ENCODE measurements at places on chromosomes 7 and 10.

- no peak for DNase-seq
These were observed 32.3 kb upstream of the SHH start for GRCh38 chr7:155844526-155844925.

DNA sequence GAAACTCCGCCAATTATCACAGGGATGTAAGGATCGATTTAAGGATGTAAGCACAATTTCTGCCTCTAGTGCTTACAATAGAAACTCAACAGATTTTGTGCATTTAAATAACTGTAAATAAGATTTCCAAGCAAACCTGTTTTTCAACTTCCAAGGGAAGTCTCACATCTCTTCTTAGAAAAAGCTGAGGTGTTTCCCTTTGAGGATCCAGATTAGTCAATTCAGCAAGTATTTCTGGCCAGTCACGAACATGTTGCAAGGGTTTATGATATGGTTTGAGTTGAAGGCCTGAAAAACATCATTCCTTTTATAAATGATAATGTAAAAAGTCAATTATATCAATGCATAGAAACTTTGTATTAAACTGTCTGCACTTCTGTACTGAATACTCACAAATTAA lies 23.9 kb downstream of the KRIT1 start:
- DNase-seq: no peak

DNA sequence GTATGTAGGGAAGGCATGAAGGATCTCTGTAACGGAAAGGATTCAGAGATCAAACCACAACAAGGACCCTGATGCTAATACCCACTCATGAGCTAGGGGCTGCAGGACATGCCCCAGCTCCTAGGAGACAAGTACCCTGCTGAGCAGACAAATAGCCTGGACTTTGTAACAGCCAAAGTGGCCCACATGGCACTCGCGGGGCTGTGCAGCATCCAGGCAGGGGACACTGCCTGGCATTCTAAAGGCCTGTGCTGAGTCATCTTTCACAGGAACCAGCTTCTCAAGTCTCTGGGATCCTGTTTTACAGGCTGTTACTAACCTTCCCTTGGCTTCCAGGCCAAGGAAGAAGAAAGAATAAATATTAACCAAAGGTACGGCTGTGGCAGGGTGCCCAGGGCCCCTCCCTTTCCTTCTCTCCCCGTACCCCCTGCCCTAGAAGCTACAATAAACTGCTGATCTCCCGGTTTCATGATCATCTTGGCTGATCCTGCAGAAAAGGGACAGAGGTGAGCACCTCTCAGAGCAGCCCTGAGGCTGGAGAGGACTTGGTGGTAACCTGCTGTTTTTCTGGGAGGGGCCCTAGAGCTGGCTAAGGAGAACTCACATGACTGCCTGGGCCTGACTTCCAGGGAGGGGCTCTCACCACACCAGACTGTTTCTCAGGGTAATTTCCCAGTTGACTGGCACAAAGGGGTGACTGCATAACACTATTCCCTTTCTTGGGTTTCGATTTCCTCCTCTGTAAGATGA lies 4.2 kb upstream of the RPEL1 start:
- DNase-seq: peak; percentile 60

DNA sequence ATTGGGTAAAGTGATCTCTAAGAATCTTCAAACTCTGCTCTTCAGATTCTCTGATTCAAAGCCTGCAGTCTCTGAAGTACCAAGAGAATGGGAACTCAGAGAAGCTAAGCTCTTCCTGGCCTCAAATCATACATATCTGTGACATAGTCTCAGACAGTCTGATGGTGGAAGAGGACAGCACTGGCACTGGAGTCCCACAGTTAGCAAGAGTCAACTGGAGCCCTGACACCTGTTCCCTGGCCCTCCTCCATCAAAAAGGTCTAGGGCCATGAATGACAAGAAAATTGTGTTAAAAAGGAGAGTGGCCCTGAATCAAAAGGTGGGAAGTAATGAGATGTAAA lies 37.7 kb downstream of the PRSS2 start:
- DNase-seq: no peak

- DNase-seq: no peak
These were observed 68.8 kb downstream of the CYP26A1 start for GRCh38 chr10:93142534-93142933.

DNA sequence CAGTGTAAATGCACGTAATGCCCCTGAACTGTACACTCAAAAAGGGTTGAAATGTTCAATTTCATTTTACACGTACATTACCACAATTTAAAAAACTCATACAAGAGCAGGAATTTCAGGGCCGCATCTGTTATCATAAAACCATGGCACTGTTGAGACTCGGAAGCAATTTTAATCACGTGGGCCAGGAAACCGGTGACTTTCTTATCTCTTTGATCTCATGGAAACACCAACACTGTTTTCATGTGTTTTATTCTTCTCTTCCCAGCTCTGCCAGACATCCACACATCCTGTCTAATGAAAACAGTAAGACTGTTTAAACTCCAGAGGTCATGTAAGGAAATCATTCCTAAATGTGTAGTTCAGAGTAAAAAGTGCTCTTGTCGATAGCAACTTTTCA lies 35.9 kb downstream of the PTPRE start:
- DNase-seq: no peak

- no peak for DNase-seq
These were observed 19.2 kb upstream of the GPR146 start for GRCh38 chr7:1024876-1025742.

DNA sequence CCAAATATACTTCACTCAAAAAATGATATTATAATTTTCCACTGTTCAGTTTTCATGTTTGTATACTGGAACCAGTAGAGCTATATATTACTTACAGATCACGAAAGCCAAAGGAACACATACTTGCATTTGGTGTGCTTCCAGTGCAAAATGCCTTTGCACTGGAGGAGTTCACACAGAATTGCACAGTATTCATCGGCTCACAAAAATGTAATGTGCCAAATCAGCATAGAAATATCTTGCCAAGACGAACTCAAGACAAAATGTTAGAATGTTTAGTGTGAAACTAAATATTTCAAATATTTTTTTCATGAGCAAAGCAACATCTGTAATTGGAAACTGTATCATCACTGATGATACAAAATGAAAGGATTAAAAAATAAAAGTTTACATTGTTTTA lies 646.2 kb upstream of the SEMA3D start:
- DNase-seq: no peak

DNA sequence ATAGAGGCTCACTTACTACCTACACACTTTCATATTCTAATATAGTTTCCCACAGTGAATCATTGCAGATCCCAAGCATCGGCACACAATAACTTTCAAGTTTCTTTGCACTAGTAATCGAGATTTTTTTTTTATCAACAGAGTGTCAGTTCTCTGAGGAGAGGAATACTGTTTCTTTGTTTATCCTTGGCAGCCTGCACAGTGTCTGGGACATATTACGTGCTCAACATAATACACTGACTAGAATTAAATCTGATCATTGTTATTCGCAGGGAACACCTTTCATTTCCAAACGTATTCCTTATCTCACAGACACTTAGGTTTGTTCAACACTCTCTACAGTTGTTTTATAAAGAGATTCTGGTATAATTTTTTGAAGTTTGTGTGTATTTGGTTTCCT lies 95.3 kb downstream of the CACNA2D1 start:
- DNase-seq: no peak

DNA sequence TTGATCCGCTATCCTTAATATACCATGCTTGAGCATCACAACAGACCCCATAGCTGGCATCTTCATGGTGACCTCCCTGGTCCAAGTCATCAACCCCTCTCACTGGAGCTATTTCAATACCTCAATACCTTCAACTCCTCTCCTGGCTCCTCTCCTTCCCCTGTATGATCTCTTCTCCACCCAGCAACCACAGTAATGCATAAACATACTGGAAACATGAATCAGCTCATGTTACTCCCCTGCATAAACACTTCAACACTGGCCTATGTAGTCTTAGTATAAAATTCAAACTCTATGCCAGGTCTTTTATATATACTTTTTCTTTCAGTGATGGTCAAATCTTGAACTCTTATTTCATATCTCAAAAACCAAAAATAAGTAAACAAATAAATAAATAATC lies 31.8 kb upstream of the TMEM273 start:
- no peak for DNase-seq

DNA sequence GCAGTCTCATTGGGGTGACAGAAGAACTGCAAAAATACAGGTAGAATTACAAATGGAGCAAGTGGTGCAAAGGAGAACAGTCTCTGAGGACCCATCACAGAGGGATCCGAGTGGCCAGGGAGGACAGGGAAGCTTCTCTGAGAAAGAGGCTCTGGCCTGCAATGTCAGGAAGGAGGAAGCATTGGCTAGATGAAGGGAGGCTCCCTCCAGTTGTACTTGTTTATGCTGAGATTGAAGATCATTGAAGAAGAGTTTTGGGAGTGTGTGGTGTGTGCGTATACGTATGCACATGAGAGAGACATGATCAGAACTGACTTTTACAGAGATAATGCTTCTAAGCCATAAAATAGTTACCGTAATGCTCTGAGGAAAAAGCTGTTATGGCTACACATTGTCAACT lies 274.7 kb upstream of the FZD8 start:
- no peak for DNase-seq

DNA sequence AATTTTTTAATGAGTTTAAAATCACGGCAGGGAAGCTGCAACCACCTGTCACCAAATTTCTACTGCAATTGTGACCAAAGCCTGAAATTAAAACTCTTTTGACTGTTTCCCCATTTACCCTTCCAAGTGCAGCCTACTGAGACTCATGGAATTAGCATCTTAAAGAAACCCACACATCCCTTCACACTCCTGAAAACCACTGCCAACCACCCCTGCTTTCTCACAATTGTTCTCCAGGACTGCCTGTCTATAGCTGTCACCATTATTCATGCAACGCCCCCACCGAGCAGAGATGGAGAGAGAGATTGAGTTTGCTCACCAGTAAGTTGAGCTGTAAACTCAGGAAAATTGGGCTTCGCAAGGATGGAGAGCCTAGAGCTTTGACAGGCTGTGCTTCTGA lies 383.8 kb upstream of the SORCS1 start:
- DNase-seq: no peak

DNA sequence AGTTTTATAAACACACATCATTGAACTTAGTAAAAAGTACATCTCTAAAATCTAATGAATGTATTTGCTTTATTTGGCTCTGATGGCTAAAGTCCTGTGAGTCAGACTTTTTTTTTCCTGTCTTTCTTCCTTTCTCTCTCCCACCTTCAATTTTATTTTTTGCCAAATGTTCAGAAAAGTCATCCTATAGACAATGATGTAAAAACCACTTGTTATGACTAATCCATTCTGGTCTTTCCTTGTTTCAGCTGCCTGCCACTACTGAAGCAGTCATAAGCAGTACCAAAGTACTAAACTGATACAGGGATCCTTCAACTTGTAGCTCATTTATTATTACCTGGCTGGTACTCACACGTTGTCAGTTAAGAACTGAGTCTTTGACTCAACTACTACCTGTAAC lies 23.9 kb downstream of the HECTD2 start:
- no peak for DNase-seq

DNA sequence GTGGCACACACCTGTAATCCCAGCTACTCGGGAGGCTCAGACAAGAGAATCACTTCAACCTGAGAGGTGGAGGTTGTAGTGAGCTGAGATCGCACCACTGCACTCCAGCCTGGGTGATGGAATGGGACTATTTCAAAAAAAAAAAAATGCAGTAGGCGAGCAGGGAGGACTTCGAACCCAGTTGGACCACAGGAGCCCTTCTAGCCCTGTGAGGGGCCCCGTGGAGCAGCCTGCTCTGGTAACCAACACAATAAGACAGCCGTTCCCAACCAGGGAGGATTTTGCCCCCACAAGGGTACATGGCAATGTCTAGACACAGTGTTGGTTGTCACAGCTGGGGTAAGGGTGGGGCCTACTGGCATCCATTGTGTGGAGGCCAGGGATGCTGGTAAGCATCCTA lies 63.9 kb upstream of the BTBD16 start:
- DNase-seq: no peak

GRCh38 chr7:21960922-21961321 lies 15.2 kb upstream of the CDCA7L start:
- DNase-seq: no peak

GRCh38 chr7:154861589-154861988 lies 141.3 kb downstream of the PAXIP1 start:
- no peak for DNase-seq

DNA sequence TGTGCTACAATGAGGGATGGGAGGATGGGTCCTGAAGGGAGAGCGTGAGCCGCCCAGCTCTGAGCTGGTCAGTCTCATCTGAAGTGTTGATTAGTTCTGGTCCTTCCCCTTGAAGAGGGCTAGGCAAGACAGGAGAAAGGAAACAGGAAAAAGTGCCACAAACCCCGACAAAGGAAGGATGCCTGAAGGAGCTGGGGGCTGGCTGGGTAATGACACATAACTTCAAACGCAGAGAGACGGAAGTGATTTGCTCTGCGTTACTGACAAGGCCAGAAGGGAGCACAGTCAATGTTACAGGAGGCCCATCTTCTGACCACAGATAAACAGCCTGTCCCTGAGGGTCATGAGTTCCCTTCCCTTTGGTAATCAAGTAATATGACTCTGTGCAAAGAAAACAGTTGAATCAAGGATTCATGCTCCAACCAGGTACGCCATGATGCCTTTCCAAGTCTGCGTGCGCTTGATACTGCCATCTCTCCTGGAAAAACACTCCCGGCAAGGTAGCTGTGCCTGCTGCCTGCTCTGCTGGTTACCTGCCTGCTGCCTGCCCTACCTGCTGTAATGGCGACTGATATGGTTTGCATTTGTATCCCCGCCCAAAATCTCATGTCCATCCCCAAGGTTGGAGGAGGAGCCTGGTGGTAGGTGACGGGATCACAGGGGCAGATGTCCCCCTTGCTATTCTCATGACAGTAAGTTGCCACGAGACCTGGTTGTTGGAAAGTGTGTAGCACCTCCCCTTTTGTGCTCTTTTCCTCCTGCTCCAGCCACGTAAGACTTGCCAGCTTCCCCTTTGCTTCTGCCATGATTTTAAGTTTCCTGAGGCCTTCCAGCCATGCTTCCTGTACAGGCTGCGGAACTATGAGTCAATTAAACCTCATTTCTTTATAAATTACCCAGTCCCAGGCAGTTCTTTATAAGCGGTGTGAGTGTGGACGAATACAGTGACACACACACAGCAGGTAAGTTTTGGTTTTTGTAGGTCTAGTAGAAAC lies 57.9 kb downstream of the GRB10 start:
- DNase-seq: no peak

GRCh38 chr10:18254086-18254485 lies 113.9 kb downstream of the CACNB2 start:
- no peak for DNase-seq

- no peak for DNase-seq
These were observed 79.2 kb downstream of the C7orf25 start for GRCh38 chr7:42832667-42833066.

DNA sequence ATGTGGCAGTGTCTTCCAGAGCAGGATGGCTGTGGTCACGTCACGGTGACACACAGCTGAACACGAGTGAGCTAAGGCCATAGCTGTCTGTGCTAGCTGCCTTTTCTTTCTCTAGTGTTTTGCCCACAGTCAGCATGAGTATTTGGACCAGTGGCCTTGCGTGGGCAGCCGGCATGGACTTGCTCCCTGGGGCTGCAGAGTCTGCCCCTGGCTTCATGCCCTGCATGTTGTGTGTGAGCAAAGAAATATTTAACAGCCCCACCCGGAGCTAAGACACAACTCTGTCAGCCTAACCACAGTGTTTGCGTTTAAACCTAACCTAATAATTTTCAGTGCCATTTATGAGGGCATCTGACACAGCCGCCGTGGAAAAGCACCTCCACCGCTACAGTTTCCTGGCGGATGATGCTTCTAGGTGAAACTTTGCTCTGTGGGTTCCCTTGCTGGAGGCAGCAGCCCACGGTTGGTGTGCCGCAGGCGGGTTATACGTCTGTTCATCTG lies 14.6 kb downstream of the CHST12 start:
- DNase-seq: no peak

- no peak for DNase-seq
These were observed 50.5 kb downstream of the CPVL start for GRCh38 chr7:29095631-29096445.

GRCh38 chr10:1257274-1257673 lies 201.1 kb downstream of the WDR37 start:
- no peak for DNase-seq
